ENCODE measurements at places on chromosomes 12 and 14.

- no peak for DNase-seq
Measured at GRCh38 chr12:30152705-30153104, 369.0 kb upstream of the TMTC1 start.

GRCh38 chr14:75141967-75142366 is 15.1 kb upstream of the NEK9 start:
- no peak for DNase-seq

DNA sequence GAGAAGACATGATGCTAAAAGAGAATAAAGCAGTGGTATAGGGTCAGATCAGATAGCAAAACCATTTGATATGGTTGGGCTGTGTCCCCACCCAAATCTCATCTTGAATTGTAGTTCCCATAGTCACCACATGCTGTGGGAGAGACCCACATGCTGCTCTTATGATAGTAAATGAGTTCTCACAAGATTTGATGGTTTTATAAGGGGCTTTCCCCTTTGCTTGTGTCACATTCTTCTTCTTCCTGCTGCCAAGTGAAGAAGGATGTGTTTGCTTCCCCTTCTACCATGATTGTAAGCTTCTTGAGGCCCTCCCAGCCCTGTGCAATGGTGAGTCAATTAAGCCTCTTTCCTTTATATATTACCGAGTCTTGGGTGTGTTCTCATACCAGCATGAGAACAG is 49.4 kb downstream of the SLC16A7 start:
- DNase-seq = no peak

- no peak for DNase-seq
Measured at GRCh38 chr14:34620839-34621238, 9.1 kb downstream of the SNX6 start.

DNA sequence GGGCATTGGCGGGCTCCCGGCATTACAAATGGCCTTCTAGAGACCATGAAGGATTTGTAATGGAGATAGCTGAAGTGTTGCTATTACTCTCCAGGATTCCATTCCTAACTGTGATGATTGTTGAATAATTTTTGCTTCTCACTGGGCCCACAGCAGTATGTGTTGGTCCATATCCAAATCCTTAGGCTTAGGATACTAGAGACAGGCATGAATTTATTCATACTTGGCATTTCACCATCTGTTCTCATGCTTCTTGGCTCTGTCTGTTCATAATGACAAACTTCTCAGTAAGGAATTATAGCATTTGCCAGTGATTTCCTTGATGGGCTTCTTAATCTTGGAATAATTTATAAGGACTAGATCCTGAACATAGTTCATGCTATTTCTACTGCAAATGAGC is 832.9 kb downstream of the C12orf50 start:
- no peak for DNase-seq

GRCh38 chr12:19206493-19207077 is 77.1 kb downstream of the PLEKHA5 start:
- DNase-seq = no peak

DNA sequence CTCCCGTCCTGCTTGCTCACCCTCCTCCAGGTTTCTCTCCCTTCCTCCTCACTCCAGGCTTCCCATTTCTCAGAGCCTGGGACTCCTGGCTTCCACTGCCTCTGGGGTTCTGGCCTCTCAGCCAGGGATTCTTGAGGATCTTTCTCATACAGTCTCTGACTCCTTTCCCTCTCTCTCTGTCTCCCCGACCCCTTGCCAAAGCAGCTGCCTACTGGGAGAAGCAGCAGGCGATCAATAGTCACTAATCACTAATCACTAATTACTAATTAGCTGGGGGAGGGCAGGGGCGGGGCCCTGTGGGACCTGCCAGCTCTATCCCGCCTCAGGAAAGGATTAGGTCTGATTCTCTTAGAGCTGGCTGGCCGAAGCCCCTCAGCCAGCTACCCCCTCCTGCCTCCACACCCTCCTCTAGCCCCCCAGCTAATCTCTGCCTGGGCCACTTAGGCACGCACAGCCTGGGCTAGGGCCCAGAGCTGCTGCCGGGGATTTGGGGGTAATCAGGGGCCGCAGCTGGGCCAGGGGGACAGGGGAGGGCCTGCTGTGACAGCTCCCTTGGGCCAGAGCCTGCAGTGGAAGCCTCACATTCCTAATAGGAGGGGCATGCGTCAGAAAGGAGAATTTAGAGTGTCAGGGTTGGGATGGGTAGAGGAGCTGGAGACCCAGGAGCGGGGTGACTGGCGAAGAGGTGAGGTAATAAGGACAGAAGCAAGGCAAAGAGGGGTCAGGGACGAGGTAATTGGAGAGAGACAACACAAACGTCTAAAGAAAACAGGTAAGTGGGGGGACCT is 2.8 kb downstream of the NXPH4 start:
- no peak for DNase-seq

GRCh38 chr14:42002141-42002540 is 395.5 kb downstream of the LRFN5 start:
- DNase-seq = no peak

- DNase-seq = no peak
Measured at GRCh38 chr12:56716458-56716857, 8.6 kb downstream of the NACA start.

- no peak for DNase-seq
Measured at GRCh38 chr14:100654025-100654813, 67.0 kb upstream of the BEGAIN start.

GRCh38 chr14:103220134-103220981 is 97.1 kb downstream of the TNFAIP2 start:
- no peak for DNase-seq

GRCh38 chr12:33245434-33245833 is 194.2 kb downstream of the SYT10 start:
- DNase-seq = no peak

- DNase-seq = no peak
Measured at GRCh38 chr14:104113631-104114420, 24.6 kb upstream of the KIF26A start.

DNA sequence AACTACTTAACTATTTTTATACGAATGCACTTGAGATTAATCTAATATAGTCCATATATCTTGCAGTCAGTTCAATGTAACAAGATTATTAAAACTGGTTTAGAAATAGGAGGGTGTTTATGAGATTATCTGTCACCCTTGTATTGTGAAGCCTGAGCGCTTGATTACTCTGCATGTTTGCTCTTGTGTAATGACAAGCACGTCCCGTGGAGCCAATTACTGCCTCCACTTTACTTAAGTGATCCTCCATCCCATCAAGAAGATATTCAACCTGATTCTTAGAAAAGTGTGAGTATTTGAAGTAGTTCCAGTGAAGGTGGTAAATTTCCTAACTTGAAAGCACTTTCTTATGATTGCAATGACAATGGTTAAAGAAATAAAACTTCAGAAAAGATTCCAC is 415.2 kb upstream of the GARIN6 start:
- DNase-seq = no peak

DNA sequence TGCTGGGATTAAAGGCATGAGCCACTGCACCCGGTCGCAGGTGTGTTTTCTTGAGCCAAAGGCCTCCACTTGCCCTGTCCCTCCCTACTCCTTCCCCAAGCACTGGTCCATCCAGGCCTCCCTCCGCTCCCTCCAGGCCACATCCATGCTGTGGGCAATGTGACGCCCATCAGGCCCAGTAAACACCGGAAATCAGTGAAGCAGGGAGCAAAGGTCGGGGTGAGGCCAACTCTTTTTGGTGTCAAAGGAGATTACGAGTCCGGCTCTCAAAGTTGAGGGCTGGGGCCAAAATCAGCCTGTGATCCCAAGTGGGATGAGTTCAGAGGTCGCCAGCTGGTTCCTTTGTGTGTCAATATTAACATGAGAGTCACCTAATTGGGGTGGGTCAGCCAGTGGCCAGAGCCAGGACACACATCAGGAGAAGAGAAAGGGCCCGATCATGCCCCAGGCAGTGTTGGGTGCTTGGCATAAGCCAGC is 195.7 kb downstream of the RBM19 start:
- no peak for DNase-seq

DNA sequence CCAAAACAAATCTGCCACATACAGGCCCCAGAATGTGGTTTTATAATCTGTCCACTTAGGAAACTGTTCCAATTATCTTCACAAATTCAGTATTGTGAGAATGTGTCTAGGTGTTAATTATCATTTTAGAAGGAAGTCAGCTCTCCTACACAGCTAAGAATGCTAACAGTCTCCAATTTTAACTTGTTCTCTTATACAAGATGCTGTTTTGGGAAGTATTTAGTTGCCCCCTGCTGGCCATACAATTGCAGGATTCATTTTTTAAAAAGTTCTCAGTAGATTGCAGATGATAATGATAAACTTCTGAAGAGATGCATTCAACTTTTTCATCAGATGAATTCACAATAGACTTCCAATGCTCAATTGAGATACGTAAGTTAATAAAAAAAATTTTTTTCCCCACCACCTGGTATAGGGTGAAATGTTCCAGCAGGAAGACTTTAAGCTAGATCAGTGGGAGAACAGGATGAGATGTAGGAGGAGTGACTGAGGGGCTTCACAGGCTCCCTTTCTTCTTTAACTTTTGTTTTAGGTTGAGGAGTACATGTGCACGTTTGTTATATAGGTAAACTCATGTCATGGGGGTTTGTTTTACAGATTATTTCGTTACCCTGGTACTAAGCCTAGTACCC is 27.3 kb upstream of the OSBPL8 start:
- no peak for DNase-seq

DNA sequence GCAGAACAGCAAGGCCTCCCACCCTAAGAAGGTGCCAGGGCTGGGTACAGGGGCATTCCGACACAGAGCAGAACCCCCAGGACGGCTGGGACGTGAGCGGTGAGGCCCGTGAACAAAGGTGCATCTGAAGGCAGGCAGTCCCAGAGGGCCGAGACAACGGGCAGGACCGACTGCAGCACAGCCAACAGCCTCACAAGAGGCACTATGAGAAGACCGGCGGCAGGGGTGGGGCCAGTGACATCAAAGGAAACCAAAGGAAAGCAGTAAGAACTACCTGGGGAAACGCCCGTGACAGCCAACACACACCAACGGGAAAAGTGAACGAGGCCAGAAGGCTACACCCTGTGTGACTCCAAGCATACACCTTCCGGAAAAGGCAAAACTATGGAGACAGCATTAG is 9.1 kb downstream of the BTBD6 start:
- DNase-seq = no peak

DNA sequence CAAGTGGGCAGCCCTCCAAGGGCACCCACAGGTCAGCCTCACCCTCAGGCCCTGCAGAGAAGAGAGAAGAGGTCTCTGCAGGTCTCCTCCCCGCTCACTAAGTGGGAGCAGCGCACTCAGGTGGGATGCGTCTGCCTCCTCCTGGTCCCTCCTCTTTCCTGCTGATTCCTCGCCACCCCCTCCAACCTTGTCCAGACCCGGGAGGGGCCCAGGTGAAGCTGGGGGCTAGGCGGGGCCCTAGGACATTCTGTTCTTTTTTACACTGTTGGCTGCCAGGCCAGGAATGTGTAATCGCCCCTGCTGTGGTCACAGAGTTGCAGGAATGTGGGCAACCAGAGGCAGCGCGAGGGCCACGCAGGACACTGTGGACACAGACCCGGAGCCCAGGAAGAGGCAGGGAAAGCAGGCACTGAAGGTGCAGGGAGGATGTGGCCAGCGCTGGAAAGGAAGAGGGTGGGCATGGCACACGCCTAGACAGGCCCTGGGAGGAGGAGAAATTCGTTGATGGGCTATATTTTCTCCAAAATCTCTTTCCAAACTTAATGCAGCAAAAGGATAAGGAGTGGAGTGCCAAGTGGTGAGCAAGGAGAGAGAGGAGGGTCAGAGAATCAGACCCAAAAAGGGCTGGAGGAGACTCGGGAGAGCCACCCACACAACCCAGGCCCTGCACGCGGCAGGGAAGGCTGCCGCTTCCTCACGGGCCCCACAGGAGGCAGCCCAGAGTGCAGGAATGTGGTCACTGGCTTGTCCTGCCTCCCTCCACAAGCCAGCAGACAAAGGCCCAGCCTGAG is 911 bp upstream of the SCNN1A start:
- peak; percentile 59 for DNase-seq

DNA sequence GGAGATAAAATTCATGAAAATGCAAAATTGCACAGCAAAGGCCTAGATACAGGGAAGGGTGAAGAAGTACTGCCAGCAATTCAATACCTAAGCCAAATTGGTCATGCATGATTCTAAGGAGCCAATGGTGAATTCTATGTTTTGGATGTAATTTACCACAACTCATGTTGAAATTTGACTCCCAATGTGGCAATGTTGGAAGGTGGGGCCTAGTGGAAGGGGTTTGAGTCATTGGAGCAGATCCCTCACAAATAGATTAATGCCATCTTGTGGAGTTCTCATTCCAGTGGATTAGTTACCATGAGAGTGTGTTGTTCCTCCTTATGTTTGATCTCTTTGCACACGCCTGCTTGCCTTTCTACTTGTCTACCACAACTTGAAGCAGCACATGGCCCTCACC is 194.0 kb upstream of the ALG10 start:
- DNase-seq = no peak

DNA sequence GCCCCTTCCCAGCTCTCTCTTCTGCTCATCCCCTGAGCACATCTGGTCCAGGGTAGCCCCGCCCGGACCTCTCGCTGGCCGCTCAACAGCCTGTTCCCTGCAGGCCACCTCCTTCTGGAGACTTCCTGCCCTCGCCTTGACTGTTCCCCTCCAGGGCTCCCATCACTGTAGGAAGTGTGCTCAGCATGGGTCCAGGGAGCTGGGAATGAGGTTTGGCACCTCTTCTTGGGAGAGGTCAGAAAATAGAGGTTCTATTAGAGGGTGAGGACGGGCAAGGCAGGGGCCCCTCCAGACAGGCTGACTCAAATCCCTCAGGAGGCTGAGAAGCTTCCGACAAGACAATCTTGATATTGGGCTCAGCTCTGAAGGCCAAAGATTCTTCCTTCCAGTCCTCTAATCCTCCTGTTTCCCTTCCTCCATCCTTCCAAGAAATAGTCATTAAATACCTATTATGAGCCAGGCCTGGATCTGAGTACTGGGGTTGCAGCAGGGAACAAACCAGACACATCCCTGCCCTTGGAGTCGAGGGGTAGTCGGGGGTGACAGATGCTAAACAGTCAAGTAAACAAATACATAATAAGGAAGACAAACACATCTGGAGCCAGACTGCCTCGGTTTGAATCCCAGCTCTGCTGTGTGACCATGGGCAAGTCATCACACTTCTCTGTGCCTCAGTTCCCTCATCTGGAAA is 30.6 kb downstream of the CMKLR1 start:
- DNase-seq = no peak

DNA sequence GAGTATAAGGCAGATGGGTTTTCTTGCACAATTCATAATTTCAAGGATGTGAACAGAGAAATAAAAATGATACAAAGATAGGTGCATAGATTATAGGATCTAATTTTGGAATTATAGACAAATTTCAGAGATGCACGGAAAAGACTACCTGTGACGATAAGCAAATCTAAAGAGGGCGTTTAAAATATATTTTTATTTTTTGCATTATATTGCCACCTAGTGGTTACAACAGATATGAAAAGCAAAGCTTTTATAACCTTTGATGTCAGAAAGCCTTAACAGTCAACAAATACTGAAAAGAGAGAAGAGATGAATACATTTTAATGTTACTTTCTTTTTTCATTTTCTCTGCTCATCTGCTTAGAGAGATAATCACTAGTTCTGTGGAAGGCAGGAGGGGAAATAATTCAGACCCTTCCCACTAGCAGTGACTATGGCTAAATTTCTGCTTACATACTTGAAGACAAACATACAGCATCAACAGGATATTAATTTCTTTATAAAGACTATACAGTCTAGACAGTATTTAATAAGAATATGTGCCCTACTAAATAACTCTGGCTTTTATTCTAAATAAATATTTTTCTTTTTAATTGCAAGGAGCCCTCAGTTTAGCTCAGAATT is 46.3 kb downstream of the NTS start:
- DNase-seq = no peak

GRCh38 chr12:132247718-132248452 is 81.5 kb downstream of the GALNT9 start:
- no peak for DNase-seq

- no peak for DNase-seq
Measured at GRCh38 chr14:105023791-105024480, 3.1 kb upstream of the CDCA4 start.
